Regular cardiac myocyte (primary cell): ENCODE measurements at places on chromosomes 2 and 18. TPM values are rescaled to one million over a fixed set of nuclear protein-coding genes. Genes with fewer than 3 reads are reported as not detected.

Gene MOGAT1
- total RNA-seq: not detected in 2 replicates

Gene LIMS3
- total RNA-seq: 1.1 and 1.5 TPM in 2 replicates

Gene ANKRD30BL
- not detected in 2 replicates for total RNA-seq

Gene TDRD15
- total RNA-seq: not detected in 2 replicates

Gene EVX2
- total RNA-seq: not detected in 2 replicates

Gene MLPH
- total RNA-seq: 7.6 and 24.7 TPM in 2 replicates

Gene INHBB
- total RNA-seq: 0.85 TPM in 1 of 2 replicates, not detected in the other

Gene ZSWIM2
- total RNA-seq: under 0.01 TPM in 2 replicates

Gene PDCD1
- not detected in 2 replicates for total RNA-seq

Gene PID1
- 6.9 and 22.8 TPM in 2 replicates for total RNA-seq

Gene PLCL1
- 7.3 and 12.3 TPM in 2 replicates for total RNA-seq

Gene UGT1A3
- not detected in 2 replicates for total RNA-seq

Gene STK16
- total RNA-seq: 14.0 and 26.2 TPM in 2 replicates

Gene ADAM23
- 3.9 and 4.4 TPM in 2 replicates for total RNA-seq

Gene GDF7
- under 0.01 and 0.28 TPM in 2 replicates for total RNA-seq

Gene THADA
- 27.6 and 32.2 TPM in 2 replicates for total RNA-seq

Gene CRACDL
- under 0.01 TPM in 1 of 2 replicates, not detected in the other for total RNA-seq

Gene TXNDC2
- not detected in 2 replicates for total RNA-seq

Gene LHCGR
- total RNA-seq: not detected in 2 replicates

Gene SLC9A4
- total RNA-seq: not detected in 2 replicates

Gene COL4A3
- total RNA-seq: 0.58 and 11.0 TPM in 2 replicates

Gene SOWAHC
- 13.8 and 24.3 TPM in 2 replicates for total RNA-seq

Gene ARMC9
- total RNA-seq: 35.1 and 44.8 TPM in 2 replicates

Gene DOK6
- 0.77 and 3.7 TPM in 2 replicates for total RNA-seq
